AG20443 (cell line): ENCODE measurements at places on chromosomes 3 and 15.

DNA sequence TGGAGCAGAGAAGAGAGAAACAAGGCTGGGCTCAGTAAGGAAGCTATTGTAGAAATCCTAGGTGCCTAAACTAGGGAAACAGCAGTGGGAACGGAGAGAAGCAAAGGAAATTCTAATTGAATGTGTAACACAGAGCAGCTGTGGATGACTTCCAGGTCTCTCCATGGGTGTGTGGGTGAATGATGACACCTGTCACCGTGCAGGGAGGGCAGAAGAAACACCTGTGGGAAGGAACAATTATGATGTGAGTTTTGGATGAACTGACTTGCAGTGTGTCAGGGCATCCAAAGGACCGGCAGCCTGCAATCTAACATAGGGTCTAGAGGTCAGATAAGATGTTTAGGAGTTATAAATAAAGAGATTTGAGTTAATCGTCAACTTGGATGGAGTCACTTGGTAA, 144.2 kb downstream of the RYR3 start:
- no peak for DNase-seq

GRCh38 chr15:71485094-71485693, 325.2 kb upstream of the NR2E3 start:
- DNase-seq = no peak

DNA sequence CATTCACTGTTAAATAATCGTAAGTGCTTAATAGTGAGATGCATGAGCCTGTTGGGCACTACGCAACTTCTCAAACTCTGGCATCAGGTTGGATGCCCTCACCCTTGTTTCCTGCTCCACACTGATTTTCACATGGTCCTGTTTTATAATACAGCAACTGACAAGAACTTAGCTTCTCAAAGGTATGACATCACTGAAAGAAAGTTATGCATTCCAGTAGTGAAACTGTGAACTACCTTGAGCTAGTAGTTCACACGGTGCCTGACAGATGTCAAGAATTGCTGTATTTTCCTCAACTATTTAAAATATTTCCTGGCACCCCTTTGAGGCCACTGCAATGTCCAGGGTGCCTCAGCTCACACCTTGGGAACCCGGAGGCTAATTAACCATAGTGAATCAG, 327.5 kb downstream of the RORA start:
- no peak for DNase-seq

GRCh38 chr15:68382286-68383007, 49.5 kb downstream of the ITGA11 start:
- DNase-seq = no peak
